Muscle of back (tissue), 13 donors: ENCODE measurements at places on chromosomes 5 and 9. TPM values are rescaled to one million over a fixed set of nuclear protein-coding genes. Genes with fewer than 3 reads are reported as not detected.

SVEP1 gene
- 24.9 TPM for polyA plus RNA-seq

CCL27 gene
- 0.47 TPM for polyA plus RNA-seq

- peak; percentile 89 for DNase-seq
These were observed 14.4 kb upstream of the SPINK4 start for GRCh38 chr9:33225319-33226147.

DNA sequence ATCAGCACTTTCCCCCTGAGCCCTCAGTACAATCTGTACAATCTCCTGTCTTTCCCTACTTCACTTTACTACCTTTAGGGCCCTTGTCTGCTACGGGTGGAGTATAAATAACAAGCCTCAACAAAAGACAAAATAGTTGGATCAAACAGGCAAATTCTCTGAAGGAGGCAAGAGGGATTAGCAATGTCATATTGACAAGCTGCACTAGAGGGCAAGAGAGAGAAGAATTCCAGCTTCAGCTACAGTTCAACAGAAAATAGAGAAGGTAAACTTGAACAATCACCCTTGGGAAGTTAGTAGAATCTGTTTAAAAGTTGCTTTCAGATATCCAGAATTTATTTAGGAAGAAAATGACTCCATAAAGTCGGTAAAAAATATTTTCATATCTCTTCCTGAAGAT lies 68.4 kb upstream of the IZUMO3 start:
- no peak for DNase-seq
